D341Med (cell line): ENCODE measurements at places on chromosomes 3 and 15.

DNA sequence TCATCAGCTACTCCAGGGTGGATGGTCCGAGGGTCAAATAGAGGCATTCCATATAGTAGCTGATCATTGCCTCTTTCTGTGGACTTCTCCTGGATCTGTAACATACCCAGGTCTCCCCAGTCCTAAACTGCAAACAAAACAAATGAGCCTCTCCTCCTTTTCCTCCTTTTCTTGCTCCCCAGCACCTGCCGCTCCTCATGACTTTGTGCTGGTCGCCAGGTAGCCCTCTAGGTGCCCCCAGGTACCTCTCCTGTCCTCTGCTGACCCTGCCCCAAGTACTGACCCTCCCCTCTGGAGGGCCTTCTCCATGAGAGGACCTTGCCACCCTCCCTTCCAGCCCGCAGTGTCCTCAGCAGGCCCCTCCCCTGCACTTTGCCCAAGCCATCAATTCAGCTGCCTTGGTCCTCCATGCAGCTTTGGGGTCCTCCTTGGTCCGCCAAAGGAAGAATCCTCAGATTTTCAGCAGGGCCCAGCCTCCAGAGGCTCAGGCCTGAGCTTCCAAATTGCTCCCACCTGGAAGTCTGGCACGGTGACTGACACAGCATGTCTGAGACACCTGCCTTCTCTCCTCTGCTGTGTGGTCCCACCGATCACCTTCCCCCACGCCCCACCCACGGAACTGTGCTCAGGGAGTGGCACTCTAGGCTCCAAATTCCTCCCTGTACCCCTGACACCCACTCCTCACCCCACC, 111.0 kb downstream of the LRRK1 start:
- DNase-seq, result no peak

GRCh38 chr3:173823911-173824460, 426.4 kb downstream of the NLGN1 start:
- no peak for DNase-seq

- no peak for DNase-seq
These were observed 27.9 kb downstream of the PIAS1 start for GRCh38 chr15:68081869-68082505.

DNA sequence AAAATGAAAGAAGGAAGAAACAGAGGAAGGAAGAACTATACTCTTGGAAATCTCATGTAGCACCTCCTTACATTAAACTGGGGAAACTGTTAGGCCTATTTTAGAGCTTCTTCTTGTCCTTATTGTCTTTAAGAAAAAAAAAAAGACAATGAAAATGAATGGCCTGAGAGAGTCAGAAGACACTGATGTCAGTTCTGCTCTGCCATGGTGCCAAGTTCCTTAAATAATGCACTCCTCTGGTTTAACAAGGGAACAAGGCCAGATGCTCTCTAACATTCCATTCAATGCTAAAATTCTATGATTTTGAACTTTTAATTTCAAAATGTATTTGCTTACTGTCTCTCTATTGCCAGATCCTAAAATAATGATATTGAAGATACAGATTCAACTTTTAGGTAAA, 4.4 kb upstream of the MBNL1 start:
- no peak for DNase-seq

- DNase-seq, result no peak
These were observed 28.2 kb upstream of the DNAJC19 start for GRCh38 chr3:181017690-181018089.

- no peak for DNase-seq
These were observed 305.8 kb upstream of the THBS1 start for GRCh38 chr15:39275066-39275465.

GRCh38 chr15:89673165-89673512, 6.0 kb downstream of the PLIN1 start:
- peak; percentile 71 for DNase-seq

- DNase-seq, result peak; percentile 59
These were observed 103.0 kb upstream of the ARHGEF26 start for GRCh38 chr3:154018100-154018696.

- DNase-seq, result no peak
These were observed 18.7 kb downstream of the OCA2 start for GRCh38 chr15:28080386-28080785.

- peak; percentile 38 for DNase-seq
These were observed 759 bp upstream of the GMPS start for GRCh38 chr3:155869691-155870090.

- no peak for DNase-seq
These were observed 61.3 kb upstream of the TAMM41 start for GRCh38 chr3:11907667-11908660.

- no peak for DNase-seq
These were observed 20.8 kb downstream of the ARL14 start for GRCh38 chr3:160697637-160698380.

DNA sequence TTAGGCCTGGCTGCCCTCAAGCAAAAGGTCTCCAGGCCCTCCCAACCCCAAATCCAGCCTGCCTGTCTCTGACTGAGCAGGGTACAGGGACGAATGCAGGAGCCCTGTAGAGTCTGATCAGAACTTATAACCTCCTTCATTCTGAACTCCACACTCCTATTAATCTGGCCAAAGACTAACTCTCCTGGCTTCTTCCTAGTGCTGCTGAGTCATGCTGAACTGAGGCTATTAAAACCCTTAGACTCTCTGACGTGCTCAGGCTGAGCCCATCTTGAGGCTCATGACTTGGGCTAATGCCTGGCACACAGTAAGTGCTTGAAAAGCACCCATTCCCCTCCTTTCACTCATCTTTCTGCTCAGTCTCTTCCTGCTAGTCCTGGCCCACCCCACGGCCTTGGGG, 81.9 kb downstream of the NUP210 start:
- no peak for DNase-seq

GRCh38 chr15:64630396-64631107, 144.8 kb downstream of the RBPMS2 start:
- no peak for DNase-seq

GRCh38 chr15:33623010-33623409, 312.2 kb downstream of the RYR3 start:
- DNase-seq, result peak; percentile 38

DNA sequence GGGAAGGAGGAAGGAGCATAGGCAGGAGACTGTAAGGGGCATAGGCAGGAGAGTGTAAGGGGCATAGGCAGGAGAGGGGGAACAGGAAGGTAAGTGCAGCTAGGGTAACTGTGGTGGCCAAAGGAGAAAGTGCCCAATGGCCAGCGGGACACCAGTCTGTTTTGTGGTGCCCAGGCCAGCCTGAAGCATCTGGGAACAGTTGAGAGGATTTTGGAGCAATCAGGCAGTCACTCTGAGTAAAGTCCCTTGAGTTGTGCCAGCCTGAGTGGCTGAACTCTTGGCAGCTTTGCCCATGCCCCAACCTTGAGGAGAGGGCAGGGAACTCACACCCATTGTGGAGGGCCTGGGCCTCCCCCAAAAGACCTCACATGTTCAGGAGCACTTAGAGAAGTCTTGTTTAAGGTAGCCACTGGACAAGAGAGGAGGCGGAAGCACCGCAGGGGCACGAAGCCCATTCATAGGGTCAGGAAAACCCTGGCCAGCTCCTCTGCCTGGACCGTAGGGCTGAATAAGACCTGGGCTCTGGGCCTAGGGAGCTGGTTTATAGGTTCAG, 3.5 kb upstream of the TGM5 start:
- no peak for DNase-seq

- DNase-seq, result no peak
These were observed 93.4 kb downstream of the FNDC3B start for GRCh38 chr3:172132721-172133311.

DNA sequence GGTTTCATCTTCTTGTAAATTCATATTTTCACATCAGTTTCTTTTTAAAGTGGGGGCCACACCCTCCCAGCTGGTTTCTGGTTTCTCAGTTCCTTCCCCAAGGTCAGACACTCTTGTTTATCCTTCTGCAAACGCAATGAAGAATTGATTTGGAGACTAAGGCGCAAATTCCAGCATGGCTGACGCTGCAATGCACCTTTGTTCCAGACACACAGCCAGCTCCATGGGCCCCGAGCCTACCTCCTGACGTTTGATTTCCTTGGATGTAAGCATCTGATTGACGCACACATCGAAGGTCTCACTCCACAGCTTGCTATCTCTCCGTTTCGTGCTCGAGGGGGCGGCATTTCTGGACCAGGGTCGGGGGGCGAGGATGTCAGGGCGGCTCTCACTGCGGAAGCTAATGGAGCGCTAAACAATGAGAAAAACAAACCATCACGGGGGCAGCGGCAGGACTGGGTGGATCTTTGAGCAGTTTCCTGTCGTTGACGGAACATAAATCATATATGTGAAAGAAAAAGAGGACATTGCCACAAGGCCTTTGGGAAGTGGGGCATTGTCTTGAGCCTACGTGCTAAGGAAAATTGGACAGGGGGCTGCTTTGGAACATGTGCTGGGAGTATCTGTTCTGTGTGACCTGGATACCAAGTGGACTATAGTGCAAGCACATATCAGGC, 46.9 kb downstream of the ARHGEF3 start:
- DNase-seq, result no peak

DNA sequence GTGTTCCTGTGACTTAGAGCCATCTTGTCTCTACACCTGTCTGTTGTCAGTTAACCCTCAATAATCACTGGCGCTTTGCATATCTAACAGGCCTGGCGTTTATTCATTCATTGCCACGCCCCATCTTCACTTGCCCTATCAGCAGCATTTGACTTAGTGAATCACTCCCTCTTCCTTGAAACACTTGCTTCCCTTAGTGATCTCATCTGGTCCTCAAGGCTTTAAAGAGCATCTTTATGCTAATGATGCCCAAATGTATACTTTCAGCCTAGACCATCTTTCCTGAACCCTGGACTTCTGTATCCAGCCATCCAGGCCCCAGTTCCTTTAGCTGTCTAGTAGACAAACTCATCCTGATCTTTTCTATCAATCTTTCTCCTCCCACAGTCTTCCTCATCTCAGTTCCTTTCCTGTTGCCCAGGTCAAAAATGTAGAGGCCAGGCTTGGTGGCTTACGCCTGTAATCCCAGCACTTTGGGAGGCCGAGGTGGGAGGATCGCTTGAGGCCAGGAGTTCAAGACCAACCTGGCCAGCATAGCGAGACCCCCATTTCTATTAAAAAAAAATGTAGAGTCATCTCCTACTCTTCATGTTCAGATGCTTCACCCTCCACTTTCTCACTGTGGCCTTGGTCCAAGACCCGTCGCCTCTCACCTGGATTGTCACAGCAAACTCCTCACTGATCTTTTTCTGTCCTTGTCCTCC, 1.4 kb upstream of the IGDCC4 start:
- no peak for DNase-seq

- DNase-seq, result no peak
These were observed 516.4 kb downstream of the GBE1 start for GRCh38 chr3:81245043-81245442.

GRCh38 chr15:51193979-51194378, 99.3 kb upstream of the TNFAIP8L3 start:
- no peak for DNase-seq

DNA sequence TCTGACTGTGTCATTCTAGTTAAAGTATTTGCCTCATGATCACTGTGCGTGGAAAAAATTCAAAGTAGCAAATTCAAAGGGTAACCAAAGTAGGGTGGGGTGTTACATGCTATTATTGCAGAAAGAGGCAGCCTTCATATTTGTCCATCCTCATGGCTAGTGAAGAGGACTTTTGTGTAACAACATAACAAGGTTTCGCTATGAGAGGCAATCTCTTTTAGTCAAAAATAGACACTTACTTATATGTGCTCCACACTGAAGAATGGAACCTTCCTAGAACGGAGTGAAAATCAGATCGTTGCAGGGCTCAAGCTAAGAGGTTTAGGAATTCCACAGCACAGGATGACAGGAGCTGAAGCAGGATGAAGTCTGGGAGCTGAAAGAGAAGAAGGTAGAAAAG, 345.1 kb upstream of the CBLB start:
- DNase-seq, result no peak

- DNase-seq, result no peak
These were observed 49.2 kb downstream of the PIERCE2 start for GRCh38 chr15:55457401-55458022.
